ENCODE measurements at places on chromosomes 3 and 15.

DNA sequence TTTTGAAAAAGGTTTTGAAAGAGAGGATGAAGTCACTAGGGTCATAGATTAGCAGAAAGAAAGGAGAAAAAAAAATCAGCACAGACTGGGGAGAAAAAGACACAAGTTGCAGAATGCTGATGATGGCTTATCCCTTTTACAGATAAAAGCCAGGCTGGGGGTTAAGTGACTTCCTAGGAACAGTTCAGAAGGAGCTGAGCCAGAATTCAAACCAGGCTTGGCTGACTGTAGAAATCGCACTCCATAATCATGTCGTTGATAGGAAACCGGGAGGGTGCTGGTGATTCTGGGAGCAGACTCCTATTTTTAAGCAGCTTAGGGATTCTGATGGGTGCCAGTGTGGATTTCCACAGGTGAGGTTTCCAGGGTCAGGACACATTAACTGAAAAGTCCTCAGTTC lies 159.5 kb upstream of the BHLHE40 start:
- no peak for DNase-seq

DNA sequence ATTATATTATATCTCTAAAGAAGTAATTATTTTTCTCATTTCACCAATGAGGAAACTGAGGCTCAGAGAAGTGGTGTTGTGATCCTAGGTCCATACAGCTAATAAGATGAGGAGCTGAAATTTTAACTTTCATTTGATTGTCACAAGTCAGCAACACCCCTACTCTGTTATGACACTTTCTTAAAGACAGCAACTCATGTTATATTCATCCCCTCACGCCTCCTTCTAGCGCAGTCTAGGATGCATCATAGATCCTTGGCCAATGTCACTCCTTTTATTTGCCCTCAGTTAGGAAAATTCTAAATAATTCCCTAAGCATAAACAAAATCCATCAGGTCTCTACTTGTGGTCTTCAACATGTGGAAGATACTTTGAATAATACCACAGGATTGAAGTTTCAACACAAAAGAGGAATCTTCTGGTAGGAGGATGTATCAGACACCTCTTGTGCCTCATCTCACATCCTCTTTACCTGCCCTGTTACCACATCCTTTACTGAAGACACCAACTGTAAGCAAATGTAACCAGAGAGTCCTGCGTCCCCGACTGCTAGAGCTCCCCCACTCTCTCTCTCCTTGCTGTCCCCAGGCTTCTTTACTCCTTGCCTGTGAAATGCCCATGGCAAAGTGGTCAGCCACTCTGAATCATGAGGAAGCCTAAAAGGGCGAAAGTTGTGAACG lies 53.7 kb downstream of the TRIM42 start:
- DNase-seq, result no peak

GRCh38 chr3:46865546-46865945 lies 2.3 kb upstream of the MYL3 start:
- DNase-seq, result no peak

DNA sequence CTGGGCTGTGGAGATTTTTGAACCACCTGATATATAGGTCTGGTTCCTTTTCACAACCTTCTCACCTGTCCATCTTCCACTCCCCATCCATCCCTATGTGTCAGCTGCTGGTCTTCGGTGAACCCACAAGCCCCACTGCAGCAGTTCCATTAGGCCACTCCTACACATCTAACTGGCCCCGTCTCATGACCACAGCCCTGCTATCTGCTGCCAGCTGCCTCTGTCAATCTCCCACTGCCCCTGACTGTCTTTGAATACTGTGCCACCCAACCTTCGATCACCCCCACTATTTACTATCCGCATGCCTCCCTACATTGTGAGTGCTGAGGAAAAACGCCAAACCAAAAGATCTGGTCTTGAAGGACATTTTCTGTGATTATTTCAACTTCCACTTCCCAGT lies 795.4 kb downstream of the IGSF11 start:
- DNase-seq, result no peak

All from hematopoietic multipotent progenitor cell (in vitro differentiated cells).